ENCODE measurements at places on chromosomes 5 and 9.

- no peak for DNase-seq
Observed at GRCh38 chr9:87567983-87568382, 70.3 kb downstream of the DAPK1 start.

- DNase-seq = no peak
Observed at GRCh38 chr9:17807613-17808282, 228.9 kb downstream of the SH3GL2 start.

GRCh38 chr9:134358662-134359319 is 32.5 kb downstream of the RXRA start:
- DNase-seq = no peak

DNA sequence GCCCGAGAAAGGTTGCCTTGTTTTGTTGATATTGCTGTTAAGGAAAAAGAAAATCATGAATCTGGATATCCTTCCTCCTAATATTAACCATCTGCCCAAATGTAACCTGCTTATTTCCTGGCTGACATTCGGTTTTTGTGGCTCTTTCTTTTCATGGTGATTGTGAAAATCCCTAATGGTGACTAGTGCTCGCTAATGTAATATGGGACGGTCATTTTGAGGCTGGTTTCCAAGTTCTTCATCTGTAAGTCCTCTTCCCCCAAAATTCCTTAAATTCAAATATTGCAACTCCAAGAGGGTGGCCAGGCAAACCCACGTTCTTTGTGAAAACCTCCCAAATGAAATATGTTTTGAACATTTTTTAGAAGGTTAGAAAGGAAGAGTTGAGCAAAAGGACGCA is 63.1 kb upstream of the MAMDC2 start:
- DNase-seq = no peak

GRCh38 chr9:35869621-35870216 is 482 bp downstream of the OR13J1 start:
- no peak for DNase-seq

DNA sequence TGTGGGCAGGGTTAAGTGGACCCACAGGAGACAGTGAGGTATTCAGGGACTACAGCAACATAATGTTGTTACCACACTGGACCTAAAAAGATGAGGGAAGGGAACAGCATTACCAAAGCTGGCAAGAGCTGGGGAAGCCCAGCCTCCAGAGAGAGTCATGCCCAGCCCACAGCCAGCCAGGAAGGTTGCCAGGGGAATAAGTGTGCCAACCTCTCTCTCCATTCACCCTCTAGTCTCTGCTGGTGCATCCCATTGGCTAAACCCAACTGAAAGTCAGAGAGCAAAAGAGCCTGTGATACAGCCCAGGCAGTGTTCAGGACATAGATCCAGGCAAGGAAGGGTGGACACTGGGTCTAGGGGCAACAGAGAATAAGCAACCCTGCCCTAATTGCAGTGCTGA is 35.8 kb upstream of the AFAP1L1 start:
- DNase-seq = no peak

DNA sequence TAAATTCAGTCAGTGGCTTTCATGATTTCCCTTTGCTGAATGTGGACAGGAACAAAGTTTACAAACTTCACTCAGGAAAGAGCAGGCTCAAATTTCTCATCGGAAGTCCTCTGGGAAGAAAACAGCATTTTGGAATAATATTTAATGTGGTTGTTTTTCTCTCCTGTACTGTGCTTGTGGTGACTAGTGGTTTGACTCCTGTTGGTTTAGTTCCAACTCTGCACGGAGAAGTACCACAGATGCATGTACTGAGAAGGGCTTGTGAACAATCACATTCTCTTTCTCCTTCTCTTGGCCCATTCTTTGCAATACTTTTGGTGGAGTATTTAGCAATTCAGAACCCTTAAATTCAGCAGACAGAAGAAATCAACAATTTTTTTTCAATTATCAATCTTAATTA is 13.3 kb downstream of the MPDZ start:
- no peak for DNase-seq

DNA sequence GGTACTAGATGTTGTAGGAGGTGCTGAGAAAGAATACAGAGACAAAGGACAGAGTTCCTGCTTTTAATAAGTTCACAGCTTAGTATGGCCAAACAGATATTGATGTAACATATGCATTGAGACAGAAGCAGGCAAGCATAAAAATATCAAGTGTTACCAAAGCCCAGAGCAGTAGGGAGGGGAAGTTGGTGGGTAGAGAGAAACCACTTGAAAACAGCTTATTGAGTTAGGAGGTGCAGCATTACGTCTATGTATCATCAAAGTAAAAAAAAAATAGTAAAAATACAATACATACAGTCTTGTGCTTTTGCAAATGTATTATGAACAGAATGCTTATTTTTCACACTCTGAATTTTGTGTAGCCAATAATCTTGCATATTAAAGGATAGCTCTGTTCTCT is 441.8 kb upstream of the SGCD start:
- no peak for DNase-seq

GRCh38 chr9:73009649-73010288 is 56.9 kb upstream of the ALDH1A1 start:
- DNase-seq = no peak

DNA sequence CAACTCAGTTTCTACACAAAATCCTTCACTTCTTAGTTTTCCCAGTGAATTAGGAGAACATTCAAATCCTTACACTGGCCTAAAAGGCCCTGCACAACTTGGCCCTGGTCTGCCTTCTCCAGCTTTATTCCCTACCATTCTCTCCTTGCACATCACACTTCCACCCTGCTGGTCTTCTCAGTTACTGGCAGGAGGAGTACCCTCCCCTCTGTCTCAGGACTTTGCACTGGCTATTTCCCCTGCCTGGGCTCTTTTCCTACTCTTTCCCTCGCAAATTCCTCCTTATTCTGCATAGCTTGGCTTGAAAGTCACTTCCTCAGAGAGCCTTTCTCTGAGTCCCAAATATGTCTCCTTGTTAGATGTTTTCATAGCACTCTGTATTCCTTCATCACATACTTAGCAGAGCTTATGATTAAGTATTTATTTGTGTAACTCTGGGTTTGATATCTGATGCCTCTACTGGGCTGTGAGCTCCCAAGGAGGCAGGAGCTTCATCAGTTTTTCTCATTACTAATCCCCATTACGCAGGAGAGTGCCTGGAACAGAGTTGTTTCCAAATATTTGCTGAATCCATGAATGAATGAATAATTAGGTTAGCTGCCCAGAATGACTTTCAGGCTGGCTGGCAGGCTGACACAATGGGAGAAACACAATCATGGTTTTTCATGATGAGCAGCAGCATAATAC is 159.8 kb upstream of the KLF9 start:
- DNase-seq = no peak

DNA sequence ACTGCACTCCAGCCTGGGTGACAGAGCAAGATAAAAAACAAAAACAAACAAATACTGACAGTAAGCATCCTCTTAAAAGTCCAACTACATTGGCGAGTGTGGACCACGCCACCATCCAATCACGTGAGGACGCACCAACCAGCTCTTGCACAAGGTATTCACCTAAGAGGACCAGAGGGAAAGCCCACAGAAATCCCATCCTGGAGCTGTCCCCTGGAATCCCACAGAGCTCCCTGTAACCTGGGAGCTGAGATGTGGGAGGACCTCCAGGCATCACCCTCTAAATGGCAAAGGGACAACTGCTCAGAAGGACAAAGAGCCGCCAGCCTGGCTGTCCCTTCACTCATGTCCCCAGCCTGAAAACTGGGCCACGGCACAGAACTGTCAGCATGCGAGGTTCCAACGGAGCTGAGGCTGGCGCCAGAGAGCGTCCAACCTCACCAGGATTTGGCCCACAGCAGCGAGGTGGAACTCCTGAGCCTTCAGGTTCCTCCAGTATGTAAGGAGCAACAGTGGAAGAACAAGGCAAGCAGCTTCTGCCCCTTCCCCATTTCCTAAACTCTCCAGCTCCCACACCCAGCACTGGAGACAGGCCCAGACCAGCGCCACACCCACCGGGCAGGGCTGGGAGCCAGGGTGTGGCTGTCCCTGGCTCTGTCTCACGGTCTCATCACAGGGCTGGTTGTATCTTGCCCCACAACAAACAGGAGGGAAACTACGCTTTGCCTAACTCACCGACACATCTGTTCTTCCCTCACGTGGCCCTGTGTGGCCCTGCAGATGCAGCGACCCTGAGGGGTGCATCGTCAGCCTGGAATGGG is 15.2 kb downstream of the IPPK start:
- DNase-seq = no peak

DNA sequence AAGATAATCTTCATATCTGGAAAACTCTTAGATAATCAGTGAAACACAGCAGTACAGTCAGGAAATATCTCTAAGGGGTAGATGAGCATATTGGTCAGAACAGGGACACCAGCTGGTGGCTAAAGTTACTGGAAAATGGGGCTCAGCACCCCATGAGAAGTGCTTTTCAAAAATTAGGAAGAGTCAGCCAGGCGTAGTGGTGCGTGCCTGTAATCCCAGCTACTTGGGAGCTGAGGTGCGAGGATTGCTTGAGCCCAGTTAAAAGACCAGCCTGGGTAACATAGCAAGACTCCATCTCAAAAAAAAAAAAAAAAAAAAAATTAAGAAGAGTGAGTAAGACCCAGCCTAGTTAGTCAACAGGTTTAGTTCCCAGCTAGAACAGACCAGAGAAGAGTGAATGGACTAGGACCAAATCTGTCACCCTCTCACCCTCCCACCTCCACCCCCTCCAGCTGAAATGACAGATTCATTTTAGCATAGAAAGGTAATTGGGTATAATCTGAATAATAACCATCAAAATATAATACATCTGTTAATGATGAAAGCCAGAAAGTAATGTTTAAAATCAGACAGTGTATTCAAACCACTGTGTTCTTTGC is 120.9 kb downstream of the CDC42SE2 start:
- DNase-seq = no peak

DNA sequence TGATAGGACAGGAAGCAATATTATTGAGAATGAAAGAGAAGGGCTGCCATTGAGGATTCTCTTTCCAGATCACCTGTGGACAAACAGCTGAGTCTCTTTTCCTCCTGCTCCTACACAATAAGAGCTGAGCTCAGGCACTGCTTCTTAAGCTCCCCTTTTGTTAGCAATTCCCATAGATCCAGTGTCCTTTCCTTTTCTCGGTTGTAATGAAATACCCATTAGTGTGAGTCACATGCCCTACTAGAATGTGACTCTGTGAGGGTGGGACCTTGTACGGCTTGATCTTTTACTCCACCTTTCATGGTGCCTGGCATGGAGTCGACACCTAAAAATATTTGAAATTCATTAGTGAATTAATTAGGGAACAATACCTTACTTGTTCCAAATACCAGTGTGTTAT is 269.2 kb downstream of the NR3C1 start:
- no peak for DNase-seq

DNA sequence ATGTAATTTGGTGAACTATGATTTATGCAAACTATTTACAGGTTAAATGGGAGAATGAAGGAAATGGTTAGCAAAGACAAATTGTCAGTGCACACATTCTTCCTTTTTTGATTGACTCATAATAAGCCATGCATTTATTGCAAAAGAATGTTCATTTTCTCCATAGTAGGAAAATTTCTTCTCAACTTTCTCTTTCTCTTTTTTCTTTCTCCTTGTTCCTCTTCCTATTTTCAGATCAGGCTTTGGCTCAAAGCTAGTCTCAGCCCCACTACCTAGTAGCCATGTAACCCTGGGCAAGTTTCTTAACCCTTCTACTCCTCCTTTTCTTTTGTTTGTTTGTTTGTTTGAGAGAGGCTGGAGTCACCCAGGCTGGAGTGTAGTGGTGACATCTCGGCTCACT is 156.6 kb downstream of the PIK3R1 start:
- DNase-seq = no peak

- no peak for DNase-seq
Observed at GRCh38 chr5:22908586-22908985, 55.4 kb upstream of the CDH12 start.

DNA sequence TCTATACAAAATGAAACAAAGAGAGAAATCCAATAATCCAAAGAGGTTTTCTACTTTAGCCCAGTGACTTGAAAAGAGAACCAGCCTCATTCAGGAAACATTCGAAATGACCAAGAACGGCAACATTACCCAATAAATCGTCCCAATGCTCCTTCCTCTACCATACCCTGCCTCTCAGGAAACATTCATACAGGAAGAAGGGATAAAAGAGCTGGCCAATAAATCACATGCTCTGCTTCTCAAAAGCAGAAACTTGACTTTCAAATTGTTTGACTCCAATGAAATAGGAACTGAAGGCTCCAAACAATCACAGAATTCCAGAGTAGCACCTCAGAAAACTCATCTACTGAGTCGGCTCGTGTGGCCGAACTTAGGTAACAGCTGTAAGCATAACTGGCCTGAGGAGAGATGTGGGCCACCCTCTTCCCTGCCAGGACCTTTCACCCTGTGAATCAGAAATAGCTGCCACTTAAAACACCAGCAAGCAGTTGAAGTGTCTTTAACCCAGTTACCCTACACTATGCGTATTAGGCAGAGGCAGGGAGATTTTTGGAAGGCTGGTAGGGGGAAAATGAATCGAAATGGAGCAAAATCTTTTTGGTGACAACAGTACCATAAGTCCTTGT is 14.6 kb downstream of the ARL15 start:
- DNase-seq = no peak

DNA sequence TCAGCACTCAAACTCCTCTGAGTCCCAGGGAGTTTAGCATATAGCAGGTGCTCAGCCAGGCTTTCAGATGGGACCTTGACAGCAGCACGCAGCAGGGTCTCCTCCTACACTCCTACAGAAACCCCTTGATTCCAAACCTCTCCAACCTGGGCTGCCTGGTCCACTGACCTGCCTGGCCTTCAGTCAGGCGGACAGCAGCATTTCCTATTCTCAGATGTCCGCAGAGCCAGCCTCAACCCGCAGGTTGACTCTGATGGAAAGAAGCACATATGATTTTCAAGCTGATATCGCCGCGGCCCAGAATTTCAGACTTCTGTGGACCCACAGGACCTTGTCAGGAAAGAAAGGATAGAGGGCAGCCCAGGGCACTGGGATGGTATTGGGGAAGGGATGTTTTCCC is 5.3 kb upstream of the SLC25A48 start:
- no peak for DNase-seq

DNA sequence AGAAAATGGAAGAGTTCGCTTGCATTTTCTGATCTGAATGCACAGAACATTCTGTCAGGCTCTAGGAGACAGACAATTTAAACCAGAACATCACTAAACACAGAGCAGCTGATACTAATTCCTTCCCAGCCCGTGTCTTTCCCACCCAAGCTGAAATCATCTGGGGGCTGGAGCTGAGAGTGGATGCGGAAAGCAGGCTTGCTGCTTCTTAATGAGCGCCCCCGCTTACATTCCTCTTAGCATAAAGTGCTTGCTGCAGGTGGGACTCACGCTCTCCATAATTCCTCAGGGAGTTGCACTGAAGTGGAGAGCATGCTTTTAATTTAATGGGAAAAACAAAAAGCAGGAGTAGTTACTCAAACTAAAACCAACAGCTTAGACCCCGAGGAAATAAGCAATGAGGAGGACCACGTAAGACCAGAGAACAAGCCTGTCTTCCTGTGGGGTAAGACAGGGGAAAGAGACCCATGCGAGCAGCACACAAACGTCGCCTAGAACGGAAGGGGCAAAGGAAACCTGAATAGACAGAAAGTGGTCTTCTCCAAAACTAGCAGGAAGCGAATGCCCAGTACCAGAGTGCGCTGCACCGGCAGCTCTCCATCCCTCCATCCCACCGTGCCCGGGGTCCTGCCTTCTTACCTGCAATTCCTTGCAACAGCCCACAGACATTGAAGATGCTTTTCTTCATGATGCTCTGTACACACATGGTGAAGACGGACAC is 139.3 kb downstream of the LHFPL2 start:
- DNase-seq = no peak

Data from NCI-H187 (cell line).